ENCODE measurements at places on chromosomes 12 and 14.

GRCh38 chr12:100843061-100843460, 48.5 kb downstream of the ANO4 start:
- DNase-seq: no peak

GRCh38 chr14:101791919-101792572, 30.5 kb downstream of the PPP2R5C start:
- DNase-seq: no peak

- peak; percentile 19 for DNase-seq
Observed at GRCh38 chr12:65123435-65124063, 2.4 kb upstream of the WIF1 start.

DNA sequence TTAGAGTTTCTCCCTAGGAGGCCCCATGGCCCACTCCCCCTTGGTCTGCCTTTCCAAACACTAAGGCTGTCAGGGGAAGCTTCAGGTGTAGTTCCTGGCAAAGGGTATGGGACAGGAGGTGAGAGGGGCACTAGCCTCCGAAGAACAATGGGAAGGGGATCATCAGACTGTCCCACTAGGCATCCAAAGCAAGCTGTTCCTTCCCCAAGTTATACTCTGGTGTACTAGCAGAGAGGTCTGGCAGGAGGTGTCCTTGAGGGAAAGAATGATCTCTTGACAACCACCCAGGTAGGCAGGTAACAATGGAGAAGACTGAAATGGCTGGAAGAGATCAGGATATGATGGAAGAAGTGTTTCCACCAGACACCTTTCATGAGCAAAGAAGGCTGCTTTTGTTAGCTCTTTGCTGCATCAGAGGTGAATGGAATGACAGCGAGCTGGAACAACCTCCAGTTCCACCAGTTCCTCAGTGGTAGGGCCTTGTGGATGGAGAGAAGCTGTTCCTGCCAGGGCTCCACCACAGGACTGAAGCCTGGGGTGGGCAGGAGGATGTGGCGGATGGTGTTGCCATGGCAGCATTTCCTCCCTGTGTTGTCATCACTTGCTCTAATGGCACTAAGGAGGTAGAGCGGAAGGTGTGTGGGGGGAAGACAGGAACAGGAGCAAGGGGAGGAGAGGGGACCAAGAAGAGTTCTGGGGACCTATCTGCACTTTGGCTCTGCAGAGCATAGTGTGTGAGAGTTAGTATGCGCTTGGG, 2.3 kb upstream of the AGAP2 start:
- DNase-seq: no peak

- DNase-seq: no peak
Observed at GRCh38 chr12:131755305-131756113, 44.6 kb downstream of the SFSWAP start.

- DNase-seq: no peak
Observed at GRCh38 chr12:53603196-53603595, 23.0 kb downstream of the ATF7 start.

GRCh38 chr14:24634158-24634557, at the start of gene GZMB:
Gene GZMB (minus strand): TSS chr14:24634190. CDS start chr14:24634160, 30 bp downstream.
- no peak for DNase-seq

DNA sequence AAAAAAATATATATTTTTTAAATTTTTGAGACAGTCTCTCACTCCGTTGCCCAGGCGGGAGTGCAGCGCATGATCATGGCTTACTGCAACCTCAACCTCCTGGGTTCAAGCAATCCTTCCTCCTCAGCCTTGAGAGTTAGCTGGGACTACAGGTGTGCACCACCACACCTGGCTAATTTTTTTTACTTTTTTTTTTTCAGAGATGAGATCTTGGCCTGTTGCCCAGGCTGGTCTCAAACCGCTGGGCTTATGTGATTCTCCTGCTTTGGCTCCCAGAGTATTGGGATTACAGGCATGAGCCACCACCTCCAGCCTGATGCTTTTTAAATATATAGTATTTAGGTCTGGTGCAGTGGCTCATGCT, 24.5 kb downstream of the MDM2 start:
- no peak for DNase-seq

- DNase-seq: peak; percentile 71
Observed at GRCh38 chr12:3252450-3252891, 175.3 kb downstream of the TSPAN9 start.

Data from globus pallidus (tissue), 1 donor.